ENCODE measurements at places on chromosomes 2 and 18.

DNA sequence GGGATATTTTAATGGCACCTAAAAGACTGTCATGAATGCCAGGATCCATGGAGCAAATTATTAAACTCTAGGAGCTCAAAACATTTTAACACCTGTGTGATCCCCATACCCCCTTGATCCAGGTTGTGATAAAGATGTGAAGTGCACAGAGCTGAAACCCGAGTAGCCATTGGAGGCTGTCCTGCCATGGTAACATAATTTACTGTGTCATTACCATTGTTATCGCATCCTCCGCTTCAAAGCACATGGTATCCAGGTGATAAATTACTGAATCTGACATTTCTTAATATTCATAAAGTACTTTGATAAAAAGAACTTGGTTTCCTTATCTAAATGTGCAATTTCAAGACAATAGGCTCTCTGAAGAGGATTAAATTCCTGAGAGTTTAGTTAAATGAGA is 109.3 kb downstream of the CHST9 start:
- DNase-seq: no peak

- no peak for DNase-seq
Observed at GRCh38 chr2:24909555-24910177, 10.4 kb downstream of the ADCY3 start.

DNA sequence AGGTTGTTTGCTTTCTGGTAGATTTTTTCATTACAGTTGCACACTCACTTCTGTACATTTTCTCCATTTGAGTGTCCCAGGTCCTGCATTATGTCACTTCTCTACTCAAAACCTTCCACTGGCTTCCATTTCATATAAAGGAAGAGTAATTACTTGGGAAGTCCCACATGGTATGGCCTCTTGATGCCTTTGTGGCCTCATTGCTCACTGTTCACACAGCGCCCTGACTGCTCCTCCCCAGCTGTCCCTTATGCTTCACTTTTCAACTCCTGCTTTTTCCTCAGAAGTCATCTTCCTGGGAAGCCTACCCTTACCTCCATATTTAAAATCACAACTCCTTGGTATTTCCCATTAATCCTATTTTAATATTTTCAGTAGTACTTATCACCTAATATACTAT is 24.7 kb downstream of the GULP1 start:
- DNase-seq: no peak

DNA sequence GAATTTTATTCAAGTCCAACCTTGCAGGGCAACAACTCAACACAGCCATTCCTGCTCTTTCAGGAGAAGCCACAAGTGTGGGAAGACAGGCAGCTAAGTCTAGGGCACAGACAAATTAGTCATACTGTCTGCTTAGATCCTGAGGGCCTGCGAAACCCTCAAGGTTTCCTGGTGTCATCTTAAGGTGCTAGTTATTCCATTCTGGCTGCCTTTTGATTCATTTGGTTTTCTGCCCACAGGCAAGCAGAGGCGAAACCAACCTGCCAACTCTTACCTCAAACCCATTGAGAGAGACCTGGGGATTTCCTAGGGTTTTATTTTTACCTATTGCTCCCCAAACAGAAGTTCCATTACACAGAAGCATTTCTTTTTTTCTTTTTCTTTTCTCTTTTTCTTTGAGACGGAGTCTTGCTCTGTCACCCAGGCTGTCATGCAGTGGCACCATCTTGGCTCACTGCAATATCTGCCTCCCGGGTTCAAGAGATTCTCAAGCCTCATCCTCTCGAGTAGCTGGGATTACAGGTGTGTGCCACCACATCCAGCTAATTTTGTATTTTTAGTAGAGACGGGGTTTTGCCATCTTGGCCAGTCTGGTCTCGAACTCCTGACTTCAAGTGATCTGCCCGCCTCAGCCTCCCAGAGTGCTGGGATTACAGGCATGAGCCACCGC is 23.7 kb upstream of the SCYGR1 start:
- peak; percentile 85 for DNase-seq

GRCh38 chr2:23363831-23364230 is 21.1 kb upstream of the KLHL29 start:
- no peak for DNase-seq

- DNase-seq: no peak
Observed at GRCh38 chr2:232878855-232879617, 9.0 kb downstream of the SNORC start.

- no peak for DNase-seq
Observed at GRCh38 chr2:73837847-73838585, 9.3 kb downstream of the STAMBP start.

All from PC-9 (cell line).